NCI-H748 treated with DMSO at 0.1 percent for 48 hours (cell line): ENCODE measurements at places on chromosomes 7 and 10.

DNA sequence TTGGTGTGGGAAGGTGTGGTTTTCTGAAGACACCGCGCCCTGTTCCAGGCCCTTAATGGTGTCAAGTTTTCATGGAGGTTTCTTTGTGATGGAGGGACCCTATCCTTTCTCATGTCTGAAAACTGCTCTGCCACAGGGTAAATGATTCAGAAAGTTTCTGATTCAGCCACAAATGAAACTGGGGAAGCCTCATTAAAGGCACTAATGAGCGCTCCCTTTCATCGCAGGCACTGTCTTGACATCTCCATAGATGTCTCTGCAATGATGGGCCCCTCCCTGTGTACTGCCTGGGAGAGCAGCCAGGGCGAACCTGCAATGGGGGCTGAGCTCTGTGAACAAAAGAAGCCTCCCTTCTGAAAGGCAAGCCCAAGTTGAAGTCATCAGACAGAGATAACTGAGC, 355.3 kb downstream of the PRPF18 start:
- no peak for DNase-seq

DNA sequence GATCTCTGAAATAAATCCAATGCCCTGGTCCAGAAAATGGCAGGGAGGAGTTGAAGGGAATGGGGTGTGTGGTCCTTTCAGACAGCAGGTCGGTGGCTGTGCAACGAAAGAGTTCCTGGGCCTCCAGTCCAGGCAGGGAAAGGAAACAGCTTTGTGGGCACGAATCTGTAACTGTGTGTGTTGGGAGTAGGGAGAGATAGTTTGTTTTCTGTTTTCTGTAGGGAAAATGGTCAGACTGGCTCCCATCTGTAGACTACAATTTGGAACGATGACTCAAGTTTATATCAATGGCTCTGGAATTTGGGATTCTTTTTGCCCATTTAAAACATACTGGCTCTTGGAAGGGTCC, 2.6 kb upstream of the HOXA9 start:
- DNase-seq, result no peak

GRCh38 chr7:153529651-153530165, 522.5 kb upstream of the DPP6 start:
- DNase-seq, result no peak

GRCh38 chr10:79079490-79080355, 11.0 kb downstream of the ZMIZ1 start:
- DNase-seq, result no peak

GRCh38 chr10:98950106-98950505, 285.5 kb downstream of the HPSE2 start:
- DNase-seq, result no peak

- no peak for DNase-seq
Observed at GRCh38 chr10:4810092-4810491, 15.9 kb upstream of the AKR1E2 start.

- DNase-seq, result no peak
Observed at GRCh38 chr10:2262333-2262732, 525.0 kb upstream of the ADARB2 start.

DNA sequence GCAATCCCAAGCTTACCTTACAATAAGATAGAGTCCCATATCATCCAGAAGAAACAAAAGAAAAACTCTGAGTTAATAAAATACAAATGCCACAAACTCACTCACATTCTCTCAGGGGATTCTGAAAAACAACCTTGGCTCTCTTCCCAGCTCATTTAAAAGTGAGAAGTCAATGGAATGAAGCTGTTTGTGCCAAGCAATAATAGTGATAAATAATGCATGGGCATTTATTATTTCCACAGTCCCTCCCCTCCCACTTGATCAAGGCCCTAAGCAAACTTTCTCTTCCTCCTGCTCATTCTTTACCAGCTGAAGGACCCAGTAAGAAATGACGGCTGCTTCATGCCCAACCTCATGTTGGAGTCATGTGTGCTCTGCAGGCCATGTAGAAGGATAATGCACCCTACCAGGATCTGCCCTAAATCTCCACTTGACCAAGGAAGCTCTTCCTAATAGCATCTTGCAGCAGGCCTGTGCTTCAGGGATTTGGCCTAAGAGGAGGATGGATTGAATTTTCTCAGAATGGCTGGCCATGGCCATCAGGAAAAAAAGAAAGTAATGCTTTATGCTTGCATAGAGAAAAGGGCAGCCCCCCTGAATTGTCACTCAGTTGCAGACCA, 451.3 kb downstream of the GPAM start:
- no peak for DNase-seq

- DNase-seq, result no peak
Observed at GRCh38 chr7:68511281-68511680, 1087.0 kb upstream of the AUTS2 start.

DNA sequence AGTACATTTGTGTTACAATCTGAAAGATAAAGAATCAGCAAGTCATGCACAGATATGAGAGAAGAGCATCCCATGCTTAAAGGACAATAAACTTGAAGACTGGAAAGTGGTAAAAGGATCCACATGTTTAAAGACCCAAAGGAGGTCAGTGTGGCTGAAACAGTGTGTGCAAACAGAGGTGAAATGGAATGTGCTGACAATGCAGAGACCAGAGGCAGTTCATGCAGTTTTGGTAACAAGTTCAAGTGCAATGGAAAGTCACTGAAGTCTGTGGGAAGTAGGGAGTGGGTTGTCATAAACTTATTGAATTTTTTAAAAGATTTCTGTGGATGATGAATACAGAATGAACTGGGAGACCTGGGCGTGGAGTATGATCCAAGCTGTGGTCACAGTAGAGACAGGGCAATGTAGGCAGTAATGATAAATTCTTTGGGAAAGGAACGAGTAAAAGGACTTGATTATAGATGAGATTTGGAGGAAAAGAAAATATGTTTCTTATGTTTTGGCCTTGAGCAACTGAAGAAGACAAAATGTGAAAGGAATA, 408.0 kb downstream of the HGF start:
- DNase-seq, result no peak

GRCh38 chr7:45969940-45970339, 48.9 kb upstream of the IGFBP3 start:
- DNase-seq, result no peak

DNA sequence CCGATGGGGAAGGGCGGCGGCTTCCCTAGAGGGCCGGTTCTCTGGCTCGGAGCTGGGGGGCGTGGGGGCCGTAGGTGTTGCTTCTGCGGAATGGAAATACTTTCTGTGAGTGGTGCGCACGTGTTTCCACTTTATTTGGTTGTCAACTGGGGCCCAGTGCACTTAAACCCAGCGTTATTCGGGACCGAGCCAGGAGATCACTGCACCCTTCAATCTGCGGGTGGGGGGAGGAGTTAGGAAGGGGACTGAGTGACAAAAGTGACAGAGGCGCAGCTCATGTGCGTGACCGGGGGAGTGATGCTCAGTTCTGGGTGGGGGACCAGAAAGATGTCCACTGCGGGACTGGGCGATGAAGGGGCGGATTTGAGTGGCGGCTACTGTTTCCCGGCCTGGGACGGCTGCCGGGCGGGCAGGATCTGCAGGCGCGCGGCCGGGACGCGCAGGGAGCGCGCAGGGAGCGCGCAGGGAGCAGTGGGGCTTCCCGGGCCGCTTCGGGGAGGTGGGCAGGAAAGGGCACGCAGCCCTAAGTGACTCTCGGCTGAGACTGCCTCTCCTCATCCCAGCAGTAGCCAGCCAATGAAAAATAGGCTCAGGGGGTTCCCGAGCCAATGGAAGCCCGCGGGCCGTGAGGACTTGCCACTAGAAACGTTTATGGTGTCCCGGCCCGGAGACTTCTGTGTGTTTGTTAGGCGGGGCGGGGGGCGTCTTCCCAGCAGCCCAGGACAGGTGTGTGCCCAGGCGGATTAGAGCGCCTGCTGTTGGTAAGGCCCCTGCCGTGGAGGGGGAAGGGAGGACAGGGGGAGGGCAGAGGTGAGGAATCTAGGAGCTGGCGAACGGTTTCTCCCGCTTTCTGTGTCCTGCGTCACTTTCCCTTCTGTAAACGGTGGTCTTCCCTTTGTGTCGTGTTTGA, 54.3 kb upstream of the KDM7A start:
- peak; percentile 87 for DNase-seq

DNA sequence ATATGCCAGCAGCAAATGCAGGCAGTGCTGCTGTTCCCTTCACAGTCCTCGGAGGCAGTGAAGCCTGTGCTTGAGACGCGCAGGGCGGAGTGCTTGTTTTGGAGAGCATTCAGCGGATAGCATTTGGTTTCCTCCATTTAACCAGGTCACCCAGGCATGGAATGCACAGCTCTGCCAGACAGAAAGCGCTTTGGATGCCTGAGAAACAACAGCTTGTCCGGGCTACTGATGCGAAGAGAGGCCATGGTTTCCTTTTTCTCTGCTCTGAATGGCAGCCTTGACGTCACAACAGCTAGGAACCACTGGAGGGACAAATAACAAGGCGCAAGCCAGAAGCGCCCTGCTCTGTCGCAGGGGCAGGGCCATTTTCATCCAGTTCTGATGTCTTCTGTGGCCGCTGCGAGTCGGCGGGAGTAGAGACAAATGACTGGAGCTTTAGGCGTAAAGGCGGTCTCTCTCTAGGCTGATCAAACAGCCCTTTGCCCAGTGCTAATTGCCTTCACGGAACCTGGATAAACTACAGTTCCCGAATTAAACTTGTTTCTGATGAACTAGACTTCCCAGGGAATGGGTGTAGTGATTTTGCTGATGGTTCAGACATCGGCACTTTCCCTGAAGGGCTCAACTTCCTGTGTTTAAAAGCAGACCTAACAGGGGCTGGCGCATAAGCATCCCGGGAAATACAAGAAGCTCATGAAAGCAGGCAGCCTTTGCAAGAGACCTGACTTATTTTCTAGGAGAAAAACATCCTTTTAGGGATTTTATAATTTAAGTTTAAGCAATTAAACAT, 187.6 kb upstream of the KLF14 start:
- DNase-seq, result peak; percentile 31

DNA sequence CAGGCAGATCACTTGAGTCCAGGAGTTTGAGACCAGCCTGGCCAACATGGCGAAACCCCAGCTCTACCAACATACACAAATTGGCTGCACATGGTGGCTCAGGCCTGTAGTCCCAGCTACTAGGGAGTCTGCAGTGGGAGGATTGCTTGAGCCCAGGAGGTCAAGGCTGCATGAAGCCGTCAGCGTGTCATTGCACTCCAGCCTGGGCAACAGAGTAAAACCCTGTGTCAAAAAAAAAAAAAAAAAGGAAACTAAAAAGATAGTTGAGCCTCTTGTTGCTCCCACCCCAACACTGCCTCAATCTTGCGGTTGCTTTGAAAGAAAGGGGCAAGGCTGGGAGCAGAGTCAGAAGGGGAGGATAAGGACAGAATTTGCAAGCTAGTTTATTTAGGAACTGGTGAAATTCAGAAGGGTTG, 69.9 kb downstream of the SYPL1 start:
- no peak for DNase-seq

- no peak for DNase-seq
Observed at GRCh38 chr7:95250571-95250970, 73.8 kb downstream of the PON1 start.
